ENCODE measurements at places on chromosomes 3 and 15.

DNA sequence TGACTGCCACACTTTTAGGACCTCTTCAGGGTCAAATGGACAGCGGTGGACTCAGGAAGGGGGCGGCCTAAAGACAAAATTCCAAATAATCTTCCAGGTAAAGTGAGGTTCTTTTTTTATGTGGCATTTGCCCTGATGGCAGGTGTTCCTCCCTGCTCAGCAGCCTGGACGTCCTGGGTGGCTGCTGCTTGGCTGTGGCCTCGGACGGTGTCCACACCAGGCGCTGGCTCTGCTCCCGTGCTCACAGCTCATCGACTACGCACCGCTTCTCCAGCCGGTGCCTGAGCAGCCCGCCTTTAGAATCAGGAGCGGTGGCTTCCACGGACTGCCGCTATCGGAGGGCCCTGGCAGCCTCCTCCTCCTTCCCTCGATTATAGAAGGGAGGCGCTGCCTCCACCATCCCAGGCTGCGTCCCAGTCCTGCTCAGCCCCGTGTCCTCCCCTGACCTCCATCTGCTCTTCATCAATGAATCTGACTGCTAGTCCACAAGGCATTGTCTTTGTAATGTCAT is 41.9 kb downstream of the PCSK6 start:
- no peak for DNase-seq

- DNase-seq, result no peak
Measured at GRCh38 chr3:196327405-196327804, 9.4 kb upstream of the DYNLT2B start.

DNA sequence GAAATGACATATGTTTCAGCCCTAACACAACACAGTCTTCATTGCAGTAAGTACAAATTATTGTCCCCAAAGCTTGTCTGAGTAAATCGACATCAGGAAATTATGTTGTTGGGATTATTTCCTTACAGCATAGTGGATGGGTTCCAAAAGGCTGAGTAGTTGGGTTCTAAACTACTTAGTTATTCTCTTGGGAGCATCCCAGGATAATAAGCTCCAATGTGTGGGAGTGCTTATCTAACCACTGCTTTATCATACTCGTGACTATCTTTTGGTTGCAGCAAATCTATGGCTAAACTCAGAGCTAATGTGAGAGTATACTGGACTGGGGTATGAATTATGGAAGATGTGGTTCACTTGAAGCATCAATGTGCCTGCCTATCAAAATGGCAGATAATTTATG is 128.5 kb downstream of the RBMS3 start:
- DNase-seq, result no peak

DNA sequence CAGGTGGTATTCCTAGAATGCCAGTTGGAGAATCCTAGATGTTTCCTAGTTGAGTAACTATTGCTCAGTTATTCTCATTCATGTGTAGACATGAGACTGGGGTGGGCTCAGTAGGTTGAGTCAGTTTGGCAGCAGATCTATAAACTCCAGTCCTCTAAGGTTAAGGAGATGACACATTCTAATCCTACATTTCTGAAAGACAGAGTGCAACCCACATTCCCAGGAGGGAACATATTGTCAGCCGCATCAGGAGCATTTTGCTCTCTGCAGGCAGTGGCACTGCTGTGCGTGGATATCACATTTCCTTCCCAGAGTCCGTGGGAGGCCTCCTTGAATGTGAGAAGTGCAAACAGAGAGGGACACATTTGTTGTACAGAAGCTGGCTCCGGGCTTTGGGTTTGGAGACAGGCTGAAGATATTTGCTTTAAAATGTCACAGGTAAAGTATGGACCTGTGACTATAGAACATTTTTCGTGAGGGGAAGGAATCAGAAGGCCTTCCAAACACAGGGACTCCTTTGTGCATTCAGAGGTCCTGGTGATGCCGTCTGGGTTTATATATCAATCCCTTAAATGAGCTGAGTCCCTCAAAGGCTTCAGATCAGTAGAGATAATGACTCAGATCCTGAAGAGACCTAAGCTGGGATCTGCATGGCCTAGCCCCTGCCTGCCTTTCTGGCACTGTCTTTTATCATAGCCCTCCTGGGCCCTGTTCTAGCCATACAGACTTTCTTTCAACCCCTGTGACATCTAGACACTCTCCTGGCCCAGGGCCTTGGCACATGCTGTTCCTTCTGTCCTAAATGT is 156.5 kb downstream of the CADPS start:
- no peak for DNase-seq

DNA sequence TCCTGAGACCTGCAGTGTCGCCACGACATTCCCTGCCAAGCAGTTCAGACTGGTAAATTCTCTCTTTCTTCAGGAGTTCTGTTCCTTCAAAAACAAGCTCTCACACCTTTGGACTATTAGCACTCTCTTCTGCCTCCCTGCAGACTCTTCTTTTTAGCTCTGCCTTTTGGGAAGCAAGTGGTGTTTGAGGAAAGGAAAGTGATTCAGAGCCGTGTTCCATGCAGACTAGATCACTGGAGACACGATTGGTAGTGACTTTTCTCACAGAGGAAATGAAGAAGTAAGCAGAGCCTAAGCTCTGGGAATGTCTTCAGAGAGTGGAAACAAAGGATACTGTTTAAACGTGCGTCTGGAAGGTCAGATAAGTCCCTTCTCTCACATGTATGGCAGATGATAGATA is 270.6 kb upstream of the TPRG1 start:
- no peak for DNase-seq

GRCh38 chr15:65038836-65039235 is 6.4 kb upstream of the SLC51B start:
- DNase-seq, result no peak

DNA sequence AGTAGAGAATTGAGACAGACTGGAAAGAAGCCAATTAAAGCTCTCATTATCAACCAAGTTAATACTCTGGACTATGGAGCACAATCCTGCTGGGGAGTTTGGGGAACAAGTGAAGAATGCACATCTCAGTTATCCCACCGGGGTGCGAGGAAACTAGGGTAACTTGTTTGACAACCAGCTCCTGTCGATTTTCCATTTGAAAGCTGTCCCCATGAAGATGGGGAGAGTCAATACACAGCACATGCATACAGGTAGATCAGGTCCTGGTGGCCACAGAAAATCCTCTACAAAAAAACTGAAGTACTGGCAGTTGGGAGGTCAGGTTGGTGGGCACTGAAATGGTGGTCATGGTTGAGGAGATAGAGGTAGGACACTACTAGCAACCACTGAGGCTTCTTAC is 25.7 kb upstream of the GRAMD1C start:
- no peak for DNase-seq

- no peak for DNase-seq
Measured at GRCh38 chr15:52218371-52218770, 27.2 kb upstream of the GNB5 start.

GRCh38 chr3:161251716-161252115 is 30.6 kb downstream of the NMD3 start:
- DNase-seq, result no peak

- no peak for DNase-seq
Measured at GRCh38 chr3:13132731-13133410, 59.6 kb upstream of the IQSEC1 start.

DNA sequence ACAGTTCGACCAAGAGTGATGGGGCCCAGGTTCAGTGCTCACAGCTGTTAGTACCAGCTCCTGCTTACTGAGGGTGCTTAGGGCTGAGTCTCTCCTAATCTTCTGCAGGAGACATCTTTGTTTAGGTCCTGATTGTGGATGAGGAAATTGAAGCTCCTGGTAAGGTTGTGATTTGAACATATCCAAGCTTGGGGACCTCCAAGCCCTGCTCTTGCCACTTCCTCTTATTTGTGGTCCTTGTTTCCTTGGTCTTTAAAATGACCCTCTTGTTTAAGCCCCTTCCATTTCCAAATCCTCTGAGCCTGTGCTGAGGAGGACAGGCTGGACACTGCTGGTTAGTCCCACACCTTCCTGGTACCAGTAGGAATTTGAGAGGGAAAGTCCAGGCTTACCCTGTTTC is 87.0 kb downstream of the EEFSEC start:
- DNase-seq, result no peak

GRCh38 chr3:78724859-78725258 is 1042.9 kb downstream of the ROBO1 start:
- no peak for DNase-seq

DNA sequence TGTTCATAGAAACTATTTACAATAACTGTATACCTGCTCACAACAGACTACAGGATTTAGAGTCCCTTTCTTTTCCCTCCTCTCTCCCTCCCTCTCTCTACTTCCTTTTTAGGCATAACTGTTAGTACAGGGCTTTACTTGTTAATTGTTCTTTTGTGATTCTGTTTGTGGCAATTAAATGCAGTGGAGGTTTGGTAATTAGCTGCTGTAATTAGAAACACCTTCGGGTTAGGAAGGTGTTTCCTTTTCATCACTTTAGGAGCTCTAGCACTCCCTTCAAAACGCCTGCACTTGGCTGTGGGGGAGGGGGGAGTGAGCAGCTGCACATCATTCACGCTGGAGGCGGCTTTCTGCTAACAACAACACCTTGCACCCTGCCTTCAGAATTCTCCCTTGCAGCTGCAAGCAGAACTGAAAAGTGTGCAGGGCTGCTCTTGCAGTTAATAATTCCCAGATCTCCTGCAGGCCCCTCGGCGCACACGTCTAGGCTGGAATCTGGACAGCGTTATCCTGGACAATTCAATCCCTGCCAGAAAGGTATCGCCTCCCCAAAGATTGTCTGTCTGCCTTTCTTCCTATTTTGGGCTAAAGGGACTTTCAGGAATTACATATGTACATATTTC is 242.6 kb upstream of the RGMA start:
- DNase-seq, result no peak

- no peak for DNase-seq
Measured at GRCh38 chr3:118531816-118532215, 502.8 kb downstream of the IGSF11 start.

DNA sequence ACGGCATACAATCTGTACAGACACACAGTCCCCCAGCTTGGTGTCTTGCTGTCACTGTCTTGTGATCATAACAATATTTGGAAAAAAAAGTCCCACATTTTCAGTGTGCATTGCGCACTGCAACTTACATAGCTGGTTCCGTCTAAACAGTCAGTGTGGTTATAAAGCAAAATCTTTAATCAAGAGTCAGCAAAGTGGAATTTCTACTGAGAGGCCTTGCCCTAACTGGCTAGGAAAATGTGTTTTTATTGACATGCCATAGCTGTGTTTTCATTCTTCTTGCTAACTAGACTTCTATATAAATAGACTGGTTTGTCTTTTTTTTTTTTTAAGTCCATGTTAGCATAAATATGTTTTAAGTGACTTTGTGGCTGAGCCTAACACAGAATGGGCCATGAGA is 174.8 kb downstream of the POLR2M start:
- no peak for DNase-seq

DNA sequence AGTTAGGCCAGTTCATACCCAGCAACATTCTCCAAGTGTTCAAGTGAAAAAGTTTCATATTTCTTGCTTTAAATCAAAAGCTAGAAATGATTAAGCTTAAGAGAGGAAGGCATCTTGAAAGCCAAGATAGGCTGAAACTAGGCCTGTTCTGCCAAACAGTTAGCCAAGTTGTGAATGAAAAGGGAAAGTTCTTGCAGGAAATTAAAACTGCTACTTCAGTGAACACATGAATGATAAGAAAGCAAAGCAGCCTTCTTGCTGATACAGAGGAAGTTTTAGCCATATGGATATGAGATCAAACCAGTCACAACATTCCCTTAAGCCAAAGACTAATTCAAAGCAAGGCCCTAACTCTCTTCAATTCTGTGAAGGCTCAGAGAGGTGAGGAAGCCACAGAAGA is 274.7 kb downstream of the TUSC7 start:
- no peak for DNase-seq

GRCh38 chr3:15458212-15458780 is 30.9 kb downstream of the EAF1 start:
- DNase-seq, result no peak

DNA sequence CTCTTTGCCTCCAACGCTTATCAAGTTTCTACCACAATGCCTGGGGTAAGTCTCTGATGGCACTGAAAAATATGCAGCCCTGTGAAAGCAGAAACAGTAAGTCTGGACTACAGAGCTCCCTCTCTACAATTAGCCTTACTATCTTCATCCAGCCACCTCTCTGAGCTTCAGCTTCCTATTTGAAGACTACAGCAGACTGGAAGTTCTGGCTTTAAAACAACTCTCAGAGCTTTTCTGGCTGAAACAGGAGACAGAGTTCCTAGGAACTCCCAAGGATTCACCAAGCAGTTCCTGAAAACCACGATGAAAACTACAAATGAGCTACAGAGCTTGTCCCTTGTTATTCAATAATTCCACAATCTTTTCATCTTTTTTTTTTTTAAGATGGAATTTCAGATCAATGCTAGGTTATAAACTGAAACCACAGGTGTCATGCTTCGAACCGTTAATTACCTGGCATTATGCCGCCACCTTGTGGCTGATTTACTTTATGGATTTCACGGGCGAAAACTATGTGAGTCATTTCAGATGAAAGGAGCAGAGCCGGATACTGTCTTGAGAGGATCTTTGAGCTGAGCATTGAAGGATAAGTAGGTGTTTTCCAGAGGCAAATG is 3.9 kb downstream of the CRYGS start:
- DNase-seq, result peak; percentile 89

GRCh38 chr15:69908060-69908459 is 189.7 kb downstream of the TLE3 start:
- no peak for DNase-seq
